ENCODE measurements at places on chromosomes 2 and 18.

- DNase-seq: no peak
These were observed 22.3 kb downstream of the DTNB start for GRCh38 chr2:25651066-25651465.

GRCh38 chr2:135164431-135164830, 112.3 kb downstream of the RAB3GAP1 start:
- DNase-seq: no peak

GRCh38 chr2:174223388-174223787, 24.9 kb downstream of the OLA1 start:
- no peak for DNase-seq

DNA sequence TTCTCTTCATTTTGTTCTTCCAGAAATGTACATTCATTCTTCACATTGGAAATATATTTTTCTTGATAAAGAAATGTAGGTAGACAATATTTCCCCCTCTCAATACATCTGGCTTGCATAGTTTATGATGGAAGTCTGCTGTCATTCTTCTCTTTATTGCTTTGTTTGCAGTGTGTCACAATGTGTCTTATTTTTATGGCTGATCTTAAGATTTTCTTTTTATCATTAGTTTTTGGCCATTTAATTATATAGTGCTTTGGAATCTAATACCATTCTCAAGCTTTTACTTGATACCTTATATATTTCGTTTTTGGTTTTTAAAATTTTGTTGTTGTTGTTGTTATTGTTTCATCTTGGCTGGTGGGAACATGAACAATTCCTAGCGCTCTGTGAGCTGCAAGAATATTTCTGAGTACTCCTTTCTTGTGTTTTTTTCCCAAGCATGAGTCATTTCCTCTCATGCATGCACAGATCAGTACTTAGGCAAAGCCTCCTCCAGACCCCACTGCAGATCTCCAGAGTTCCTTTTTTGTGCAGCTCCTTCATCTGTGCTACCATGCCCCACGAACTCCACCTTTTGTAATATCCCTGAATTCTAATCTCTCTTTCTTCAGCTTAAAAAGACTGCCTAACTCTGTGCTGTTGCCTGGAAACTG, 13.7 kb upstream of the MMADHC start:
- DNase-seq: no peak

DNA sequence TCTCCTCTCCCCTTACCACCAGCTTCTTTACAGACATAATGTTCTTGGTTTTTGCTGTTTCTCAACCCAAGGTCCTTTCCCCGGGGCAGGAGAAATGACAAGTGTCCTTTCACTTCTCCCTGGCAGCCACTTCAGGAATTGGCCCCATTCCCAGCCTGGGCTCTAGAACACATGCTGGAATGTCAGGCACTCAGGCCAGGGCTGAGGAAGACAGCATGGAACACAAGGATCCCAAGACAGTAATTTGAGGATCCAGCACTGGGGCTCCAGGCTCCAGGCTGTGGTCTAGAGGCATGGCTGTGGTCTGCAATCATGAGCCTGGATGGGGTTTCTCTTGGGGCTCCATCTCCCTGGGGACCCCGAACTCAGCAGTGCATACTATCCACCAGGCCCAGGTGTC, 201.4 kb downstream of the CELF4 start:
- no peak for DNase-seq

- no peak for DNase-seq
These were observed 36.0 kb downstream of the GCA start for GRCh38 chr2:162379719-162380580.

GRCh38 chr18:11666176-11666575, 22.9 kb upstream of the GNAL start:
- DNase-seq: no peak

GRCh38 chr2:199570934-199571333, 113.2 kb upstream of the SATB2 start:
- no peak for DNase-seq

DNA sequence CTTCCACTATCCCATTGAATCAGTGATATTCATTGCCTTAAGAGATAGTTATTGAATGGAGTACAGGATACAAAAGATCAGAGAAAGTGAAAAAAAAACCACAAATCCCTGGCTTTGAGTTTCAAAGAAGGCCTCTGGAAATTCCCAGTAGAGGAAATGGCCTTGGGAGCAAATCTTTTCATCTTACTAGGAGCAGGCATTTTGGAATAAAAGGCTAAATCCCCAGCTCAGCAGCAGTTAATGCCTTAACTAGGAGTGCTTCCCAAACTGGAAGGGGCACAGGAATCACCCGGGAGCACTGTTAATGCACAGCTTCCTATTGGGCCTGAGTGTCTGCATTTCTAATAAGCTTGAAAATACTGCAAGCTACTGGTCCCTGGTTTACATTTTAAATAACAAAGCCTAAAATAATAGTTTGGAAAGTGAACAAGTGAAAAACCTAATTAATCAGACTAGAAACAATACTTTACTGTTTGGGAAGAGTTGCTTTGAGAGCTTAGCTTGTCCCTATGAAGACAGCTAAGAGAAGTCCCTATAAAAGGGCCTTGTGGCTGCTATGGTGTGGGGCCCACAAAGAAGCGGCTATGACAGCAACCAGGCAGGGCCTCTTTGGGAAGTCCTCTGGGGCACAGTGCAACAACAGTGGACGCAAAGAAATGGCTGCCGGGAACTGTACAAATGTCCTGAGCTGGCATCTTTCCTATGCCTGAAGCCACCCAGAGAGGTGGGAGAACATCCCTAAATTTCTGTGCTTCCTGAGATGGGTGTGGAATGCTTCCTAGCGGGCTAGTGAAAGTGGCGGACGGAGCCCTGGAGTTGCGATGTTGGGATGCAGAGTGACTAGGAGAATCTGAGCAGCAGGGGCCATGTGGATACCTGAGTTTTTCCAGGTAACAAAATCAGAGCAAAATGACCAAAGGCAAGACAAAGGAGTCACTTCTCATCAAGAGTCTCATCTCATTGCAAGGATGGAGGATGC, 117.1 kb upstream of the KLHL14 start:
- DNase-seq: no peak

DNA sequence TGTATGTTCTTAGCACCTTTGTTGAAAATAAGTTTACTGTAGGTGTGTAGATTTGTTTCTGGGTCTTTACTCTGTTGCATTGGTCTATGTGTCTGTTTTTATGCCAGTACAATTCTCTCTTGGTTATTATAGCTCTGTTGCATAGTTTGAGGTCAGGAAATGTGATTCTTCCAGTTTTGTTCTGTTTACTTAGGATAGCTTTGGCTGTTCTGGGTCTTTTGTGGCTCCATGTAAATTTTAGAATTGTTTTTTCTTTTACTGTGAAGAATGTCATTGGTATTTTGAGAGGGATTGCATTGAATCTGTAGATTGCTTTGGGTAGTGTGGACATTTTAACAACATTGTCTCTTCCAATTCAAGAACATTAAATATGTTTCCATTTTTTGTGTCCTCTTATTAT, 69.1 kb downstream of the ANKRD62 start:
- DNase-seq: no peak

- DNase-seq: no peak
These were observed 216.9 kb upstream of the LRP1B start for GRCh38 chr2:142347751-142348150.

DNA sequence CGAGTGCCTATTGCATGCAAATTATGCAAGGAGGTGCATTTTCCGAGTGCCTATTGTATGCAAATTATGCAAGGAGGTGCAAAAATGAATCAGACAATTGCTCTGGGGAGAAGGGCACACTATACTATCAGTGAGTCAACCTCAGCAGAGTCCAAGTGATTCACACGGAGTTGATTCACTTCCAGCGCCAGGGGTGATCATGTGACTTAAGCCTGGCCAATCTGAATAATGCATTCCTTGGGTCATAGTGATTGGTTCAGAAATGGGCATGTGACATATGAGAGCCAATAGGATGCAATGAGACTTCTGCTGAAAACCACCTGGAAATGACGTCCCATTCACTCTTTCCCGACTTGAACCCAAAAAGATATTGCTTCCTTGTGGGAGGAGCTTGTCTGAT, 152.2 kb downstream of the DAW1 start:
- no peak for DNase-seq

- DNase-seq: no peak
These were observed 32.0 kb downstream of the TCF7L1 start for GRCh38 chr2:85165088-85165690.

GRCh38 chr2:229901819-229902218, 20.0 kb downstream of the TRIP12 start:
- DNase-seq: no peak

- no peak for DNase-seq
These were observed 64.5 kb downstream of the TMEM131 start for GRCh38 chr2:97931118-97931857.

- no peak for DNase-seq
These were observed 146.0 kb downstream of the RHBDD1 start for GRCh38 chr2:226981791-226982326.

DNA sequence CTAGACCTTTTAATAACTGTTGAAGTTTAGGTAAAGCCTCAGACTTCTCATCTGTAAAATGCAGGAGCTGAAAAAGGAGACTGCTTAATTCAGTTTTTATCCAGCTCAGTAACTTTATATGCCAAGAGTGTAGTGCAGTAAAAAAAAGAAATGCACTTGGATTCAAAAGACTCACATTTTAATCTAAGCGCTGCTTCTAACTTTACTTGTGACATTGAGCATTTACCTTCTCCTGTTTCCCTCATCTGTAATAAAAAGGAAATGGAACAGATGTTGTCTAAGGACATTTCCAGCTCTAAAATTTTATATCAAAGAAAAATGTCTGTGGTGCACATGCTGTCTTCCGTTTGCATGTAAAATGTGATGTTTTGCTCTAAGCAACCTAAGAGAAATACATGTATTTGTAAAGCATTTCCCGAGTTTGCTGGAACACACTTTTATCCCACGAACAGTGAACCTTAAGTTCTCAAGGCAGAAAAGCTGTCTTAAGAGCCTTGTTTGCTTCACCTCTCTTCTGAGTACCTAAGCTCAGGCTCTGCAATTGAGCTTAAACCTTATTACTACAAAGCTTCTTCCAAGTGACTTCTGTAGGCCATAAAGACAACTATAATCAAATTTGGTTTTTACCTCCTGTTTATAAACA, 24.2 kb upstream of the TANK start:
- no peak for DNase-seq

- DNase-seq: no peak
These were observed 149.5 kb downstream of the ATP9B start for GRCh38 chr18:79218605-79219190.

GRCh38 chr2:100610381-100610831, 47.6 kb downstream of the PDCL3 start:
- DNase-seq: peak; percentile 23

GRCh38 chr2:101356521-101356920, 30.8 kb downstream of the CREG2 start:
- DNase-seq: no peak

GRCh38 chr2:227653419-227653818, 13.2 kb upstream of the SCYGR5 start:
- no peak for DNase-seq

GRCh38 chr2:161245261-161245553, 63.0 kb upstream of the PSMD14 start:
- DNase-seq: no peak

DNA sequence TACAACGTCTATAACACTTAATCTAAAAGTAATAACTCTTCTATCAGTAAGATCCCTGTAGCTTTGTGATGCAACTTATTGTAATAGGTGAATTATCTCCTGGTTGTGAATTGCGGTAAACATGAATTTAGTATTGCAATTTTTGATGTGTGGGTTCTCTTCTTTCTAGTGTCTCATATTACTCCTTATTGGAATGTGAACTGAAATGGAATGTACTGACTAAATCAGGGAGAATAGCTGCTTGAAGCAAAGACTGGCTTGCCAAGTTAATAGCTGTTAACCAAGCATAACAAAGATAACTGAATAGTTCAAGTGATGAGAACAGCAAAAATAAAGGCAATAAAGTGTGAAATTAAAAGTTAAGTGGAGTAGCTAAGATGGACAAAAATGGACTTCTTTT, 60.5 kb upstream of the TFPI start:
- no peak for DNase-seq

GRCh38 chr2:241188361-241189092, at the start of gene ANO7:
Gene ANO7 (plus strand): TSS chr2:241188677. CDS start chr2:241190064, 1,387 bp downstream.
- no peak for DNase-seq

DNA sequence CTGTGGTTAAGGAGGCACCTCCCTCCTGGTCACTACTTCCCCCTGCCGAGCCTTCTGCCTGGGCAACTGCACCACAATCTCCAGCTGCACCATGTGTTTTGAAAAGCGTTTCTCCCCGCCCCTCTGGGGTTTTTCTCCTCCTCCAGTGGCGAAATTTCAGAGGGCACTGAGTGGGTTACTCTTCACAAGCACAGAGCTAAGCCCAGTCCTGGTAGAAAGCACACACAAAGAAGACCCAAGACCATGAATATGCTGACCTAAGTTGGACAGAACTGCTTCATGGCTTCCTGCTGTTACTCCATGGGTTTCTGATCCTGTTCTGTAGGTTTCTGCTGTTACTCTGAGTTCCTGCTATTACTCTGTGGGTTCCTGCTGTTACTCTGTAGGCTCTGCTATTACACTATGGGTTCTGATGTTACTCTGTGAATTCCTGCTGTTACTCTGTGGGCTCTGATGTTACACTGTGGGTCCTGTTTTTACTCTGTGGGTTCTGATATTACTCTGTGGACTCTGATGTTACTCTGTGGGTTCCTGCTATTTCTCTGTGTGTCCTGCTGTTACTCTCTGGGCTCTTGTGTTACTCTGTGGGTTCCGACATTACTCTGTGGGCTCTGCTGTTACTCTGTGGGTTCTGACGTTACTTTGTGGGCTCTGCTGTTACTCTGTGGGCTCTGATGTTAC, 216.6 kb downstream of the RTP5 start:
- no peak for DNase-seq

- no peak for DNase-seq
These were observed 34.3 kb upstream of the PPP1CB start for GRCh38 chr2:28717339-28717758.

DNA sequence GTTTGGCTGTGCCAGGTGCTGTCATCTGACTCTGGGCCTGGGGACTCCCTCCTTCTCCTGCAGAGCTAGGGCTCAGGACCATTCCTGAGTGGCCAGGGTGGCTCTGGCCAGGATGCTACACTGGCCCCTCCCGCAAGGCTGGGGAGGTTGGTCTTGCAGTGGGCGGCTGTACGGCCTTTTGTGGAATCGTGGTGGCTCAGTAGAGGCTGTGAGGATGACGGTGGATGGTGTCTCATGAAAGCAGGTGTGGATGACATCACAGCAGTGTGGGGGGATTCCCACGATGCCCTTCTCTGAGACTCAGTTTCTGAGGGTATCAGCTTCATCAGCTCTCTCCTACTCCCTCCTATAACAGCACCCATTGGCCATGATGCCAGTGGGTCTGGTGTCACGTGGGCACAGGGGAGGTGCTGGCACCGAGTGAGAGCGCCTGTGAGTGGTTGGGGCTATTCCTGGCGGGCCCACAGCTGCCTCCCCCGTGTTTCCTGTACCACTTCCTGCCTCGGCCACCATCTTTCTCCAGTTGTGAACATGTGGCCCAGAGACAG, 144.2 kb upstream of the HDAC4 start:
- no peak for DNase-seq

GRCh38 chr2:14552286-14552685, 80.2 kb upstream of the LRATD1 start:
- DNase-seq: no peak
